Hematopoietic multipotent progenitor cell treated with erythropoietin and hydrocortisone succinate and interleukin-3 and kit ligand, for 8 days (in vitro differentiated cells): ENCODE measurements at places on chromosomes 13 and 19.

DNA sequence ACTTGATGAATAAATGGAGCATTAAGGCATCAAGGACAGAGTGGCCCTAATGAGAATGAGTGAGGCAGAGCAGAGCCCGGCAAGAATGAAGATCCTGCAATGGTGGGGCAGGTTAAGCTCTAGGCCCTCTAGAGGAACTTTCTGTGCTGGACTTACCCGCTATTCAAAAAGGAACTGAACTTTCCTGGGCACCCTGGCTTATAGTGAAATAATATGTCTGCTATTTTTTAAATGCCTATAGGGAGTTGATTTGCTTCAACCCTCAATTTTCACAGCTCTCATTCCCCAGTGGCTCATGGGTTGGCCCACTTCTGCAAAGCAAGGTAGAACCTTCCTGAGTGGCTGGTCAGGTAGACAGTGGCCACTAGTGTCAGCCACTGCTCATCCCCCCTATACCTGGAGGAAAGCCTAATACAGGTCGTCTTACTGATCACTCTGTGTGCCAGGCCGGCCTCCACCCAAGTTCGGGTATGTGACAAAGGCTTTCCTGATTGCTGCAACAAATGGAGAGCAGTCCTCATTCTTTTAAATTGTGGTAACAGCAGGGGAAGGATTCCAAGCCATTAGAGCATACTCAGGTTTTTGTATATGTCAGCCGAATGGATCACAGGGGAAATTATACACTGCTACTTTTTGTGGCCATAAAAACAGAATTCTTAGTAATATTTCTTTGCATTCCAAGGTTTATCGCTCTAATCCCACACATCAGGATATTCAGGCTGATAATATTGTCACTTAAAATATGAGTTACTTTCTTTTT is 103.0 kb downstream of the KL start:
- DNase-seq = no peak

DNA sequence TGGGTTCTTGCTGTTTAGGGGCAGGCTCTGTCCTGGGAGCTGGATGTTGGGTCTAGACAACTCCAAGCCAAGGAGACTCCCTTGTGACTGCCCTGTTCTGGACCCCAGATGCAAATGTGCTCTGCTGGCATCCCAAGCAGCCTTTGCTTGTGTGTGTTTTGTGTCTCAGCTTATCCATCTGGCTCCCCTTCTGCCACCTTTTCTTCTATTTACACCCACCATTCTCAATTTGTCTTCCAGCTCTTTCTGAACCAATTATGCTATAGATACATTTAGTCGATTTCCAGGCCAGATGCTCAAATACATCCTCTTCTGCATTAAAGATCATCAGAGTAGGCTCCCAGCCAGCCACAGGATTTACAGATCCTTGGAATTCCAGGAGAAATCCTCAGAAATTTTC is 115.0 kb upstream of the SLC7A1 start:
- DNase-seq = no peak

- DNase-seq = no peak
Observed at GRCh38 chr13:32720026-32720425, 133.8 kb downstream of the PDS5B start.

GRCh38 chr19:28397306-28397705 is 815.6 kb downstream of the UQCRFS1 start:
- no peak for DNase-seq

GRCh38 chr13:21619633-21620220 is 15.8 kb upstream of the MICU2 start:
- no peak for DNase-seq

- no peak for DNase-seq
Observed at GRCh38 chr19:16327501-16327900, 2.9 kb downstream of the KLF2 start.

DNA sequence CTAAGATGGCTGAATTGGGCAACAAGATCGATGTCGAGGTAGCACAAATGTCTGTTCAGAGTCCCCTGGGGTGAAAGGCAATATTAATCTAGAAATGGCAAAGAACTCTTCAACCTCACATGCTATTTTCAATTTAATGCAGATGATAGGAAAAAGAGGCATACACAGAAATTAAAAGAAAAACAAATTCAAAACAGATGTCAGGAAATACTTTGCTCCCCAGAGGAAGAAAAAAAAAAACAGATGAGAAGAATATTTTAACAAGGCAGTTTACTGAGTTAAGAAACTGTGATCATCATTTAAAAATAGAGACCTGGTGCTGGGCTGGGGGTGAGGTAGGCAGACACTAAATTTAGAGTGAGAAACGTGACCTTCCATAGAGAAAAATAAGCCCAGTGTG is 421.9 kb upstream of the ARGLU1 start:
- no peak for DNase-seq

GRCh38 chr13:106917024-106917571 is 349.2 kb upstream of the ARGLU1 start:
- DNase-seq = no peak

DNA sequence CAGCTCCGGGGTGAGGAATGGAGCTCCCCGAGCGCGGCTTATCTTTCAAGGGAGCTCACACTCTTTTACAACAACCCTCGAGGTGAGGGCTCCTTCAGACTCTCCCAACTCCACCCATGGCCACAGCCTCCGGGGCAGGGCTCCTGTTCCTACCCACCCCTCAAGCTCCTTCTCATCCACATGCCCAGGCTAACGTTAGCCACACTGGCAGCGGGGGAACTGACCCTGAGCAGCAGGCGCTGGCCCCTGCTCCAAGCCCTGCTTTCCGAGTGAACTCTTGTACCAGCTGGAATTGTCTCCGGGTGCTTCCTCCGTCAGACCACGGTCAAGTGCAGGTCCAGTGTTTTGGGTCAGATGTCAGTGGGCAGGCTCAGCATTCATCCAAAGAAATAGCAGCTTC is 89.4 kb downstream of the ANKRD10 start:
- DNase-seq = no peak

GRCh38 chr19:28475525-28475924 is 737.4 kb downstream of the UQCRFS1 start:
- DNase-seq = no peak

GRCh38 chr19:10478903-10479384 is 24.2 kb downstream of the KEAP1 start:
- peak; percentile 93 for DNase-seq

- DNase-seq = peak; percentile 93
Observed at GRCh38 chr19:48746738-48747575, at the start of gene IZUMO1. TSS of gene IZUMO1 (minus strand) at chr19:48746909. CDS start at chr19:48745859, 1,050 bp downstream.

GRCh38 chr13:111046590-111047141 is 68.4 kb upstream of the ARHGEF7 start:
- DNase-seq = no peak

- no peak for DNase-seq
Observed at GRCh38 chr19:48565090-48565489, 13.1 kb downstream of the SULT2B1 start.

- DNase-seq = peak; percentile 58
Observed at GRCh38 chr19:32692727-32693061, 1.1 kb downstream of the NUDT19 start.

- no peak for DNase-seq
Observed at GRCh38 chr13:41596190-41596589, 138.8 kb downstream of the RGCC start.

DNA sequence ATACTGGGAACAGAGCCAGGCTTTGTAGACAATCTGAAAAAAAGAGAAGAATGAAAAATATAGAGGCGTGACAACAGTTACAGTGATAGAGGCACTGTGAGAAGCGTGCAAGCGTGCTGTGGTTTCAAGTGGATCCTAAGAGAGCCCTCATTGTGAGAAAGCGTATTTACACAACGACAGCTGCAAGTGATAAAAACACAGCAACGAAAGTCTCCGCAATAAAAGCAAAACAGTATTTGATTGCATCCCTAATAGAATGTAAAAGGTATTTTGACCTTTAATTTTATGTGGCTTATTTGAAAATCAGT is 642.7 kb upstream of the ARGLU1 start:
- no peak for DNase-seq

DNA sequence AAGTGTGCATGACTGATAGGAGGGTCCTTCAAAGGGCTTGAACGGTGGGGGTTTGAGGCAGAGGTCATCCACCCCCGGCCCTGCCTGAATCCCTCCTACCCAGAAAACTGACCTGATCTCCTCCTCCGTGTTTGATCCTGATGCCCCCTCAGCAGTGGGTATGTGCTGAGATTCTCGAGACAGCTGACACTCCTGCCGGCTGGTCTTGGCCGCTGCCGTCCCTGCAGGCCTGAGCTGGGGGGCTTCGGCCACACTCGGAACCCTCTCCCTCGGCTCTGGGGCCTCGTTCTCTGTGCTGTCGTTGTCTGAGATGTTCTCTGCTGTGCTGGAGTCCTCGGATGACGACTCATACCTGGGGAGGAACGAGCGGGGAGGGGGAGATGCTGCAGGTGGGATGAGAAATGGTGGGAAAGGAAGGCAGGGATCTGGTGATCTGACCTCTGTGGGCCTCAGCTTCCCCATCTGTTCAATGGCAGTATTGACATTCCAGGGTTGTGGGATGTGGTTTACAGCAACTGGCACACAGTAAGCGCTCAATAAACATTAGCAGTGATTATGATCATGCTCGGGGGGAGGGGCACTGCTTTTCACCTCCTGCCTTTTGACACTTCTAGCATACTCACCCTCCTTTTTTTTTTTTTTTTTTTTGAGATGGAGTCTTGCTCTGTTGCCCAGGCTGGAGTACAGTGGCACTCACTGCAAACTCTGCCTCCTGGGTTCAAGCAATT is 20.7 kb downstream of the KANK2 start:
- DNase-seq = no peak

GRCh38 chr13:108950333-108951010 is 321.1 kb downstream of the MYO16 start:
- no peak for DNase-seq

- DNase-seq = peak; percentile 17
Observed at GRCh38 chr13:97369261-97369893, 64.6 kb upstream of the RAP2A start.

DNA sequence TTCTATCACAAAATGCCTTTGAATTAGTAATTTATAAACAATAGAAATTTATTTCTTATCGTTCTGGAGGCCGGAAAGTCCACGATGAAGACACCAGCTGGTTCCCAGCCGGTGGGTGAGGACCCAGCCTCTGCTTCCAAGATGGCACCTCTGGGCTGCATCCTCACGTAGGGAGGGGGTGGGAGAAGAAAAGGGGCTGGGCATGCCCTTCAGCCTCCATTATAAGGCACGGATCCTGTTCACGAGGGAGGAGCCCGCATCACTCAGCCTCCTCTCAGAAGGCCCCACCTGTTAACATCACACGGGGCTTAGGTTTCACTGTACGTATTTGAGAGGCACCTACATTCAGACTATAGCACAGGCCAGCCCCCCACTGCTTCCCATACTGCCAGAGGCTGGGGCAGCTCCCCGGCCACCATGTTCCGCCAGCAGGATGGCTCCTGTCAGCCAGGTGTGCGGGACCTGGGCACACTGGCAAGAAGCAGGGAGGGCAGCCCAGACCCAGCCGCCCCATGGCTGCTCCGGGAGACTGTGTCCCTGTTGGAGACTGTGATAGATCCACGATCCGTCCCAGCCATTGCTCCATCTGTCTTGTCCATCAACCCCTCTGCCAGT is 131.6 kb downstream of the SOX1 start:
- no peak for DNase-seq

DNA sequence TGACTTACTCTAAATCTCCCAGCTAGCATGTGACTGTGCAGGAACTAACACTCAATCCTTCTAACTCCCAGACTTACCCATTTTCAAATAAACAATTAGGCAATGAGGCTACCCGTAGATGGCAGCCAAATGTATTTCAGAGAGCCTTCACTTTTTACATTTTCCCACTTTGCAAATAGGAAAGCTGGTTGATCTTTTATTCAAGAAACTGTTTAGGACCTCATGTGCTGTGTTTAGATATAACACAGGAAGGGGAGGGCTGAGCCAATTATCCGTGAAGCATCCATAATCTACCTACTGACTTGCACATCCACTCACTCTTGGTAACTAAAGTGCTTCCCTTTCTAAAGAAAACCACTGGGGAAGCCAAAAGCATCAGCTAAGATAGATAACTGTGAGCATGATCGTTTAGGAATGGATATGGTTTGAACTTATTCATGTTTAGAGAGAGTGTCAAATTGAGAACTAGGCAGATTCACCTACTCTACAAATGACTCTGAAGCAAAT is 33.4 kb downstream of the MBNL2 start:
- peak; percentile 57 for DNase-seq

GRCh38 chr13:89980896-89981295 is 1366.6 kb upstream of the MIR17HG start:
- DNase-seq = no peak

GRCh38 chr19:52542984-52543664 is 15.7 kb downstream of the ZNF808 start:
- DNase-seq = no peak

- no peak for DNase-seq
Observed at GRCh38 chr19:33496038-33496895, 25.3 kb downstream of the PEPD start.

GRCh38 chr13:113164492-113164891 is 6.0 kb downstream of the PROZ start:
- no peak for DNase-seq

DNA sequence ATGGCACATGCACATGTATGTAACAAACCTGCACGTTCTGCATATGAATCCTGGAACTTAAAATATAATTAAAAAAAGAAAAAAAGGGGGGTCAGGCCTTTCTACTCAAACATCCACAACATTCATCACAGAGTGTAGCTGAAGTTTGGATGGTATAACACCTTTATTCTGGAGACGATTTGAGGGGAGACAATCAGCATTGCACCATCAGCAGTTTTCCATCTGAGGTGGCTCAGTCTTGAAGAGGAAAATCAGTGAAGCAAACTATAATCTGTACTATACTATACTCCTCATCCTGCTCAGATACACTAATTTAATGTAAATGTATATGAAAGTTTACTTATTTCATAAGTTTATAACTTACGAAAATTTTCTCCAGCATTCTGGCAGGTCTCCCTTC is 969.7 kb downstream of the SLITRK1 start:
- no peak for DNase-seq

DNA sequence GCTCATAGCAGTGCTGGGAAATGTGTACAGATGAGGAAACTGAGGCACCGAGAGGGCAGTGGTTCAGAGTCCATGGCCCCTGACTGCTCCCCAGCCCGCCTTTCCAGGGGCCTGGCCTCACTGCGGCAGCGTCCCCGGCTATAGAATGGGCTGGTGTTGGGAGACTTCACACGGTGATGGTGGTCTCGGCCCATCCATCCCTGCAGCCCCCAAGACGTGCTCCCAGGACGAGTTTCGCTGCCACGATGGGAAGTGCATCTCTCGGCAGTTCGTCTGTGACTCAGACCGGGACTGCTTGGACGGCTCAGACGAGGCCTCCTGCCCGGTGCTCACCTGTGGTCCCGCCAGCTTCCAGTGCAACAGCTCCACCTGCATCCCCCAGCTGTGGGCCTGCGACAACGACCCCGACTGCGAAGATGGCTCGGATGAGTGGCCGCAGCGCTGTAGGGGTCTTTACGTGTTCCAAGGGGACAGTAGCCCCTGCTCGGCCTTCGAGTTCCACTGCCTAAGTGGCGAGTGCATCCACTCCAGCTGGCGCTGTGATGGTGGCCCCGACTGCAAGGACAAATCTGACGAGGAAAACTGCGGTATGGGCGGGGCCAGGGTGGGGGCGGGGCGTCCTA is 15.9 kb downstream of the LDLR start:
- no peak for DNase-seq

- DNase-seq = peak; percentile 11
Observed at GRCh38 chr13:113947311-113948033, 26.4 kb downstream of the C13orf46 start.

GRCh38 chr19:32189956-32190706 is 155.3 kb upstream of the ZNF507 start:
- DNase-seq = no peak
